ENCODE measurements at places on chromosomes 5 and 9.

- no peak for DNase-seq
Measured at GRCh38 chr5:122321921-122322320, 9.9 kb downstream of the SNCAIP start.

- no peak for DNase-seq
Measured at GRCh38 chr5:87116825-87117512, 150.7 kb upstream of the RASA1 start.

DNA sequence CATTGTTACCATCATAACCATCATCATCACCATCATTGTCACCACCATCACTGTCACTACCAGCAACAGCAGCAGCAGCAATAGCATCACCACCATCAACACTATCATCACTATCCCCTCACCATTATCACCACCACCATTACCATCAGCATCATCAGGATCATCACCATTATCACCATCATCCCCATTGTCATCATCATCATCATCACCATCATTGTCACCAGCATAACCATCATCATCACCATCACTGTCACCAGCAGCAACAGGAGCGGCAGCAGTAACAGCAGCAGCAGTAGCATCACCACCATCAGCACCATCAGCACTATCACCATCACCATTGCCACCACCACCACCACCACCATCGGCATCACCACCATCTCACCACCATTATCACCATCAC, 48.4 kb downstream of the S1PR3 start:
- DNase-seq = no peak

DNA sequence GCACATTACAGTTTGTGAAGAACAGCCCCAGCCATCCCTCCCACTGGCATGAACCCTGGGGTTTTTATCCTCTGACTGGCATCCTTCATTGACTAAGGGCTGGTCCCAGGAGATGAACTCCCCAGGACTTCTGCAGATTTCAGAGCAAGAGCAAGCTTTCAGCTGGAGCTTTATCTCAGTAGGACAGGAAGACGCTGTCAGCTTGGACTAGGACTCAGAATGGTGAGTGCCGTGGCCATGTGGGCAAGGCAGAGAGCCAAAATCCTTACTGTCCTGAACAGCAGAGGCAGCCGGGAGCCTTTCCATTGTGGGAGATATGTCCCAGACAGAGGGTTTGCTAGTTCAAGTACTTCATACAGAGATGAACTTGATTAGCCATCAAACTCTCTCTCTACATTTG, 3.2 kb upstream of the ACOT12 start:
- DNase-seq = no peak

- DNase-seq = no peak
Measured at GRCh38 chr9:14932641-14933040, 22.4 kb upstream of the FREM1 start.

- no peak for DNase-seq
Measured at GRCh38 chr9:89619424-89620138, 14.8 kb downstream of the GADD45G start.

Data from upper lobe of left lung (tissue), 6 donors.